Activated naive CD8-positive, alpha-beta T cell treated with anti-CD3 and anti-CD28 coated beads for 36 hours (primary cell): ENCODE measurements at places on chromosomes 13 and 19.

DNA sequence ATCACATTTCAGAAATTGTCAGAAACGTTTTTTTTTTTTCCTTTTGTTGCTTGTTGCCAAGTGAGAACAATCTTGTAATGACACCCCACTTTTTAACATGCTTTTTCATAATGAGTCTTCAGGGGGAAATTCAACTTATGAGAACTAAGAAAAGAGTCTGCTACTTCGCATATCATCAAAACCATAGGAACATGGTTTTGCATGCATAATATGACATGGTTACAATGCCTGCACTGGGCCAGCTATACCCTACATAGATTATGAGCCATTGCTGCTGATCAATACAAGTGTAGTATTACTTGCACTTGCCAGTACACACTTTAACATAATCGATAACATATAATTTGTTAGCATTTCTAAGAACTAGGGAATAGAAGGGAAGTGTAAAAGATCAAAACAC lies 191.0 kb upstream of the NBEA start:
- no peak for DNase-seq

- DNase-seq: no peak
Measured at GRCh38 chr19:1845642-1846041, 2.6 kb downstream of the REXO1 start.

DNA sequence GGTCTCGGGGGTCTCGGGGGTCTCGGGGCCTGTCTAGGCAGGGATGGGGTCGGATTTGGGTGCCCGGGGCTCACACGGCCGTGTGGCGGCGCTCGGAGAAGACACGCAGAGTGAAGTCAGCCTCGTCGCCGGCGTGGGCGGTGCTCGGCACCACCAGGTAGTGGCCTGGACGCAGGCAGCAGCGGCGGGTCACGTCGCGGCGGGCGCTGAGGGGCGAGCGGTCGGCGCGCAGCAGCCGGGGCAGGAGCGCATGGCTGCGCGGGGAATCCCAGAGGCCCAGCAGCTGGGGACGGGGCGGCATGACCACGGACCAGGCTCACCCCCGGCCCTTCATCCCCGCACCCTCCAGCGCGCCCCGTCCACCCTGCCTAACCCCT lies 8.2 kb downstream of the CAPN12 start:
- peak; percentile 78 for DNase-seq

GRCh38 chr13:110458594-110459365 lies 102.7 kb downstream of the RAB20 start:
- no peak for DNase-seq

DNA sequence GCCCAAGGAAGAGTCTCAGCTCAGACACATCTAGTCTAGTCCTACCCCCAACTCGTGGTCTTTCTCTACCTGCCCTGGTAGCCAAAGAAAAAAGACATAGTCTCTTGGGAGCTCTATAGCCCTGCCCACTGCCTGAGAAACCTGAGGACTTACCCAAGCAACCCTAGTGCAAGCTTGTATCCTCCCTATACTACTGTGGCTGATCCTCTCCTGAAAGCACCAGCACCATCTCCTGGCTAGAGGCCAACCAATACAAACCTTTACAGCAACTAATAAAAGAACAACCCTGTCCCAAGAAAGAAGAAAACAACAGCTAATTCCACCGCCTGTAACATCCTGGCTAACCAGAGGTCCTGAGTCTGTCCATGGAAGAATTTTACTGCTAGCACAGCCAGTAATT lies 532.4 kb downstream of the SLITRK6 start:
- no peak for DNase-seq
